ENCODE measurements at places on chromosomes 11 and 22. TPM values are rescaled to one million over a fixed set of nuclear protein-coding genes. Genes with fewer than 3 reads are reported as not detected.

GRCh38 chr22:50584106-50585096 lies 1.8 kb upstream of the CHKB start:
- peaks cover 3% of the 10 kb centered on the region for H3K36me3 ChIP-seq
- peak overlapping the region; percentile 77 for H3K4me3 ChIP-seq

- no peaks in the 10 kb centered on the region for H3K36me3 ChIP-seq
- H3K4me3 ChIP-seq, result no peak overlapping the region
- H3K4me1 ChIP-seq, result no peaks in the 10 kb centered on the region
- no peak for DNase-seq
- H3K27ac ChIP-seq, result no peak overlapping the region
These were observed 622.2 kb downstream of the BRD1 start for GRCh38 chr22:49205483-49205800.

GRCh38 chr11:84853841-84854497 lies 773.2 kb downstream of the DLG2 start:
- H3K4me3 ChIP-seq, result no peak overlapping the region
- no peak for DNase-seq
- no peaks in the 10 kb centered on the region for H3K36me3 ChIP-seq
- no peaks in the 10 kb centered on the region for H3K27me3 ChIP-seq
- no peak overlapping the region for H3K27ac ChIP-seq
- no peaks in the 10 kb centered on the region for H3K4me1 ChIP-seq

- no peaks in the 10 kb centered on the region for H3K27me3 ChIP-seq
- H3K4me1 ChIP-seq, result no peaks in the 10 kb centered on the region
- no peak overlapping the region for H3K27ac ChIP-seq
- no peak overlapping the region for H3K4me3 ChIP-seq
- no peaks in the 10 kb centered on the region for H3K36me3 ChIP-seq
These were observed 194.4 kb upstream of the PGR start for GRCh38 chr11:101323997-101324396.

DNA sequence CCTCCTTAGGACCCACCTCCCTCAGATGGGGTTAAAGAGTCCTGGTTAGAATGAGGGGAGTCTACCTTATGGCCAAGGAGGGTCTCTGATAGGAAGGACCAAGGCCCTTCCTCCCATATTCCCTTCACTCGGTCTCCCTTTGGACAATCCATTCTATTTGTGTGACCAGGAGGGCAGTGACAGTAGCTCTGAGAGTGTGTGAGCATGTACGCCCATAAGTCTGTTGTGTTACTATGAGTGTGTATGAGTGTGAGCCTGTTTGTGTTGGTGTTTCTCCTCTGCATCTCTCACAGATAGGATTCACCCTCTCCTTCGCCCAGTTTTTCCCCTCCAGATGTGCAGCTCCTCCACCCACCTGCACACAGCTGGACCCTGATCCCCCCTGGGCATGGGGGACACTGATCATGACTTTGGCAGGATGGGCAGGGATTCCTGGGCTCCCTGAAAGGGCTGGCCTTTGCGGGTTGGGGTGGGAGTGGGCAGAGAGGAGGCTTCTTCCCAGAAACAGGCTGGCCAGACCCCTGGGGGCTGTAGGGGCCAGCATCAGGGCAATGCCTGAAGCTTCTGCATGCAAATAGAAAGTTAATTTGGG lies 14.5 kb downstream of the PHLDB1 start:
- H3K4me1 ChIP-seq, result peaks cover 34% of the 10 kb centered on the region
- peak overlapping the region; percentile 84 for H3K4me3 ChIP-seq
- peaks cover 2% of the 10 kb centered on the region for H3K36me3 ChIP-seq

Gene BATF2
- 0.53 TPM for total RNA-seq

Gene GPHA2
- total RNA-seq, result 0.41 TPM

Gene APOBEC3B
- total RNA-seq, result 10.1 TPM

Gene P2RY6
- total RNA-seq, result 0.14 TPM

All from progenitor cell of endocrine pancreas (in vitro differentiated cells).